ENCODE measurements at places on chromosomes 12 and 14.

GRCh38 chr12:112004041-112004440 is 8.9 kb downstream of the TMEM116 start:
- DNase-seq, result no peak

GRCh38 chr12:130364578-130364977 is 26.9 kb downstream of the PIWIL1 start:
- no peak for DNase-seq

DNA sequence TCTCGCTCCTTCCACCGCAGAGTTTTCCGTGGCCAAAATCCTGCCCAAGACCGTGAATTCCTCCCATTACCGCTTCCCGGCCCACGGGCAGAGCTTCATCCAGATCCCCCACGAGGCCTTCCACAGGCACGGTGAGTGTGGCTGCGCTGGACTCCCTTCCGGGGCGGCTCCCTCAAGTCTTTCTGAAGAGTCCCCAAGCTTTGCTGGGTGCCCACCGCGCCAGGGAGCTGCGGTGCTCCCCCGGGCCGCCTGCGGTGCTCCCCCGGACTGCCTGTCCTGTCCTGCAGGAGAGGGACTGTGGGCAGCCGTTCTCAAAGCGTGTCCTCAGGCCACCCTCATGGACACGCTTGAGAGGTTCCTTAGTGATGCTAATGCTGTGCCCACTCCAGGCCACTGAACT is 50.5 kb downstream of the ADGRD1 start:
- no peak for DNase-seq

GRCh38 chr12:82414044-82414443 is 55.7 kb downstream of the METTL25 start:
- DNase-seq, result no peak

GRCh38 chr14:88706425-88706824 is 86.3 kb downstream of the EML5 start:
- DNase-seq, result no peak

GRCh38 chr12:127802271-127802670 is 464.7 kb upstream of the TMEM132C start:
- DNase-seq, result no peak

- peak; percentile 20 for DNase-seq
Measured at GRCh38 chr12:55996201-55996714, 818 bp upstream of the SUOX start.

GRCh38 chr12:77610446-77610845 is 220.2 kb upstream of the NAV3 start:
- DNase-seq, result no peak

GRCh38 chr14:102630881-102631280 is 38.4 kb downstream of the RCOR1 start:
- DNase-seq, result no peak

- peak; percentile 12 for DNase-seq
Measured at GRCh38 chr12:131454418-131455217, 256.3 kb upstream of the SFSWAP start.

DNA sequence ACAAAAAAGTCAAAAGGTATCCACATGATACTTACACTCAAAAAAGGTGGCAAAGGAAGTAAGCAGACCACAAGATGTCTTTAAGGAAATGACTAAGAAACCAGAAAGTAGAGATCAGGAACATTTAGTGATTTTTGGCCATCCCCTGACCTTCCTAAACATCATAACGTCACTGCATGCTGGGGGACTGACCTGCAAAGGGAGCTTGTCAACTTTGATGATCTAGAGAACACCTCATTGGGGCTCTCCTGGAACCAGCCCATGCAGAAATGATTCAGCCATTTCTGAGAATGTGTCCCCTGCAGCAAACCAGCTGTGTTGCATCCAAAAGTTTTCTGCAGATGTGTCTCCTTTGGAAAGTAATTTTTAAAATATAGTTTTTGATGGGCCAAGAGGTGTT is 152.2 kb upstream of the RASSF8 start:
- DNase-seq, result no peak

GRCh38 chr14:91585856-91586255 is 75.7 kb upstream of the PPP4R3A start:
- no peak for DNase-seq

Data from NCI-H1436 (cell line).